ENCODE measurements at places on chromosomes 16 and 17. TPM values are rescaled to one million over a fixed set of nuclear protein-coding genes. Genes with fewer than 3 reads are reported as not detected.

- no peak for DNase-seq
These were observed 38.2 kb downstream of the WSCD1 start for GRCh38 chr17:6108382-6108781.

DNA sequence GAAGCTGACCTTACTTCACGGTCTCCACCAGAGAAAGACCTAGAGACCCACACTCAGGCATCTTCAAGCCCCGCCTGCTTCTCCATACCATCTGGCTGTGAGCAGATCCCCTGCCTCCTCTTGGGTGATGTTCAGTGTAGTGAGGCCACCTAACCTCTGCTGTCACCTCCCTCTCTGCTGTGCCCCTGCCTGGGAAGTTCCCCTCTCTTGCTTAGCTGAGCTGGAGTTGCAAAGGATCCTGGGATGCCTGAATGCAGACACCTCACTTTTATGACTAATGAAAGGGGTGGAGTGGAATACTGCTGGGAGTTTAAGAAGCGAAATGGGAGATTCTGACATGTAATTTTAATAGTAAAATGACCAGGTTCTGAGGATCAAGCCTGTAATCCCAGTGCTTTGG, 5.8 kb downstream of the IRX3 start:
- no peak for DNase-seq

DNA sequence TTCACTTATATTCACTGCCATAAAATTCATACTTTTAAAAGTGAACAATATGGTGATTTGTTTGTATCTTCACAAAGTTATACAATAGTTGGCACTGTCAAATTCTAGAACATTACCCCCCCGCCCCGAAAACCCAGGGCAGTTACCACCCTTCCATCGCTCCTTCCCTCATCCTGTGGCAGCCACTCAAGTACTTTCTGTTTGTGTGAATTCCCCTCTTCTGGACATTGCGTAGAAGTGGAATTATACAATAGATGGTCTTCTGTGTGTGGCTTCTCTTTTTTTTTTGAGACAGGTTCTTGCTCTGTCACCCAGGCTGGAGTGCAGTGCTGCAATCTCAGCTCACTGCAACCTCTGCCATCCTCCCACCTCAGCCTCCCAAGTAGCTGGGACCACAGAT, 58.6 kb downstream of the SPECC1 start:
- DNase-seq, result no peak

DNA sequence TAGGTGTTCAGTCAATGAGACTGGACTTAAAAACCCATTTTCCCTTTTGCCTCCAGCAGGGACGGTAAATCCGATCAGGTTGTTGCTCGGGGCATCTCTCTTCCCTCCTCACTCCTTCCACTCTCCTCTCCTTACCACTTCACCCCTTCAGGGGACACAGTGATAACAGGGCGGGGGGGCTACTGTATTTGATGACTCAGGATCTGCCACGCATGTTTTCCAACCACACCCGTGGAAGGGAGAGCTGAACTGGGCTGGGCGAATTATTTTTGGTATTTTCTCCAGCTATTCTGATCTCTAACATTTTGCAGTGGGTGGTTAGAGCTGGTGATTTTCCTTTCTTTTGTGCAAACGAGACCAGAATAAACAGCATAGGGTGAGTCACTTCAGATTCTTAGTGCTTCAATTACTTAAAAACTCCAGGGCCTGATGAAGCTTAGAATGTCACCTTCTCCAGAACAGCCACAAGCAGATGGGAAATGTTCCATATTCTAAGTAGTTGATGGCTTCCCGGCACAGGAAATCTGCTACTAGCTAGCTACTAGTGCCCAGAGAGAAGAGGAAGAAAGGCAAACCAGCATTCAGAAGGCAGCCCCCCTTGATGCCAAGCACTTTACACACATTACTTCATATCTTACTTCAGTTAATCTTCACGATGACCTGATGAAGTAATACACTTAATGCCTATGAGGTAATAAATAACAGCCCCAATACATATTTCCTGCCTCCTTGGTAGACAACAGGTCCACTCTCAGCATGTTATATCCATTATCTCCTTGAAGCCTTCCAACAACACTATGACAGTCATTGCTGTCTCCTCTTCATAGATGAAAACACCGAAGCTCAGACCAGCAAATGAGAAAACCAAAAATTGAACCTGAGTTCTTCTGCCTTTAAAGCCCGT, 74.1 kb downstream of the ASIC2 start:
- no peak for DNase-seq

DNA sequence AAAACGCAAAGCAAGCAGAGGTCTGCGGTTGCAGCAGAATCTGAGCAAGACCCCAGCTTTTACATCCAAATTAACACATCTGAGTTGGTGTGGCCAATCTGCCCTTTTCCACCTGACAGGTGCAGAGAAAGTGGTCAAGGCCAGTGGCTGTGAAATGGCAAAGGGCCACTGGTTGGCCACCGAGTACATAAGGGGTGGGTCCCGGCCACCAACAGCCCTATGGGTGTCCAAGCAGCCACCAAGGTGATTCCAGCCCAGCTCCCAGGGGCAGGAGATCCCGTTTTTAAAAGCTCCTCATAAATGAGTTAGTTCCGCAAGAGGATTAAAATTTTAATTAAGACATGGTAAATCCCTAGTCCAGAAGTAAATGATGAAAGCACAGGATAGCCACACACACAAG, 29.1 kb downstream of the USP7 start:
- DNase-seq, result no peak

DNA sequence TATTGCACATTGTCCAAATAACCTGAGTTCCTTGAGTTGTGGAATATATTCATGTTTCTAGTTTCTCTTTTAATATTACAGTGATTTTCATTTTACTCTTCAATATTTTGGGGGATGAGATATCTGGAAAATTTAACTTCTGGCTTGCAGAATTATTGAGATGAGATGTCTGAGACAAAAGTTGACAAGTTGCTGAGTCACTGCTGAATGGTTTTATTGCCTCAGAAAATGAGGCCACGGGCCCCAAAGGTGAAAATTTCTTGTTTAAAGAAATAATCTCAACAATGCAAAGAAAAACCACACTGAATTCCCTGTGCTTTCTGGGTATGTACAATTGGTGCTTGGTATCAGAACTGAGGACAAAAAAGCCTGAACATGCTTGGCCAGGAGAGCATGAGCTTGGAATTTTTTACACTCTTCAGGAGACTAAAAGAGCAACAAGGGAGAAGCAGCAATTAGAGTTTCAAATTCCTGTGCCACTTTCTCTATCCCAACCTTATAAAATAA, 129.2 kb upstream of the TOM1L1 start:
- DNase-seq, result no peak

Gene PRSS33
- total RNA-seq, result 0.24 TPM
